Testis (tissue), 5 donors: ENCODE measurements at places on chromosomes 1 and 21. TPM values are rescaled to one million over a fixed set of nuclear protein-coding genes. Genes with fewer than 3 reads are reported as not detected.

Gene CYP2J2
- 3.1 TPM for total RNA-seq

DNA sequence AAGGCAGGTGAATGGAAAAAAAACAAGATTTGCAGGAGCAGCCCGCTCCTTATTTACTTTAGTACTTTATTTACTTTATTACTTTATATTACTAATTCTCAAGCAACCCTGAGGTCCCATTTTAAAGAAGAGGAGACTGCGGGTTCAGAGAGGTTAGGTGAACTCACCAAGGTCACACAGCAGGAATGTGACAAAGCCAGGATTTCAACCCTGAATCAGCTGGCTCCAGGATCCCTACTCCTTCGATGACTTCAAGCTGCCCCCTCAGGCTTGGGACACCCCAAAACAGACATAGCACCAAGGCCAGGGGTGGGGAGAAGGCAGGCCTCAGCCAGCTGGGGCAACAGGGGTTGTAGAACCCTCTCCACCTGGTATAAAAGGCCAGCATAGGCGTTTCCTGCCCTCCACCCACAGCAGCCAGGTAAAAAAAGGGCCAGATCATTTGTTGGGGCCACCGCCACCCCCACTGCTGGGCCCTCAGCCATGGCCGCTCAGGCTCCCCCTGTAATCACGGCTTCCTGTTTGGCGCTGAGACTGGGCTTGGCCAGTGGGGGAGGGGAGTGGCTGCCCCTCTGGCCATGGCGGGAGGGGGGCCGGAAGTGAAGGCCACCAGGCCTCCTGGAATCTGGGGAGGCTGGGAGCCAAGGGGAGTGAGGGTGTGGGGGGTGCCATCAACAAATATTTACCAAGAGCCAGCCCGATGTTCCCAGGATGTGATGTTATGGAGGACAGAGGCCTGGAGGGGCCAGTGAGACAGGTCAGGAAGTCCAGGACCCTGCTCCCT, 6.6 kb downstream of the SDC3 start:
- no peak overlapping the region for H3K27ac ChIP-seq
- H3K36me3 ChIP-seq: no peaks in the 10 kb centered on the region
- H3K4me3 ChIP-seq: no peak overlapping the region
- no peaks in the 10 kb centered on the region for H3K4me1 ChIP-seq
- DNase-seq: no peak

DNA sequence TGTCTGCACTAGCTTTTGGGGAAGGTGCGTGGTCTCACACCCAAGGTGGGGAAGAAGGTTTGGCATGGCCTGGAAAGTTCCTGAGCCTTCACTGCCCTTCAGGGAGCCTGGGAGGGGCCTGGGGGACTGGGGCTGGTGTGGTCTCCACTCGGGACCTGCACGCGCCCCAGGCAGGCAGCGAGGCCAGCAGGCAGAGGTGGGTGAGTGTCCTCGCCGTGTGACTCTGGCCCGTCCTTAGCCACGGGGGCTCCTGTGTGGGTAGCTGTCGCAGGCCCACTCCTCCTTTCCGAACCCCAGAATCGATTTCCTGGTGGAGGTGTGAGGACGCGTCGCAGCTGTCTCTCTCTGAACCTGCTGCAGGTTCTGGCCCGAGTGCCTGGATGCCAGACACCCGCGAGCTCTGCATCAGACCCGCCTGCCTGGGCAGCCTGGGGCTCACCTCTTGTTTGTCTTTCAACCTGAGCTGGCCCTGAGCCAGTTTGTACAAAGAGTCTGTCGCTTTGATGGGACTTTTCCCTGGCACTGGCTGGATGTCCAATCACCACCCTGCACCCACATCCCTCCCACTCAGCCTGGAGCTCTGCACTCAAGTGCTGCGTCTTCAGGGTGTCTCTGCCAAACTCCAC, 36.0 kb upstream of the SLC19A1 start:
- no peaks in the 10 kb centered on the region for H3K27me3 ChIP-seq
- peaks cover 13% of the 10 kb centered on the region for H3K4me1 ChIP-seq
- no peaks in the 10 kb centered on the region for H3K36me3 ChIP-seq
- DNase-seq: no peak
- no peak overlapping the region for H3K4me3 ChIP-seq

Gene FCMR
- 1.1 TPM for total RNA-seq

DNA sequence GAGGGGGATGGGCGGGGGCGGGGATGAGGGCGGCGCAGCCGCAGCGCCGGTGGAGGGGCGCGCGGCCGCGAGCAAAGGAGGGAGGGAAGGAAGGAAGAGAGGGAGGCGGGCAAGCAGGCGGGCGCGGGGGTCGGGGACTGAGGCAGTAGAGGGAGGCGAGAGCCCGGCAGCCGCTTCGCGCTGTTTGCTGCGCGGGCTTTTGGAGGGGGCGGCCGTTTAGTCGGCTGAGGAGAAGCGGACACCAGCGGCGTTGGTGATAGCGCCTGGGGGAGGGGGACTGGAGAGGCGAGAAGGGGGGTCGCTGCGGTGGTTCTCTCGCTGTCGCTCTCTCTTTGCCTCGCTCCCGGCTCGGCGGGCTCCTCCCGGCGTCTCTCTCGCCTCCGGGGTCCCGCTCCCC, at the start of gene HS2ST1:
HS2ST1 (plus strand) TSS at position 35 of the 397 bp plus-strand sequence.
- peaks cover 14% of the 10 kb centered on the region for H3K4me1 ChIP-seq
- peak within 1 kb of the TSS; percentile 89 for H3K4me3 ChIP-seq
- DNase-seq: no peak
- H3K36me3 ChIP-seq: no peaks in the 10 kb centered on the region

Gene KRTAP19-3
- total RNA-seq: not detected

Gene PRR9
- total RNA-seq: 0.31 TPM

DNA sequence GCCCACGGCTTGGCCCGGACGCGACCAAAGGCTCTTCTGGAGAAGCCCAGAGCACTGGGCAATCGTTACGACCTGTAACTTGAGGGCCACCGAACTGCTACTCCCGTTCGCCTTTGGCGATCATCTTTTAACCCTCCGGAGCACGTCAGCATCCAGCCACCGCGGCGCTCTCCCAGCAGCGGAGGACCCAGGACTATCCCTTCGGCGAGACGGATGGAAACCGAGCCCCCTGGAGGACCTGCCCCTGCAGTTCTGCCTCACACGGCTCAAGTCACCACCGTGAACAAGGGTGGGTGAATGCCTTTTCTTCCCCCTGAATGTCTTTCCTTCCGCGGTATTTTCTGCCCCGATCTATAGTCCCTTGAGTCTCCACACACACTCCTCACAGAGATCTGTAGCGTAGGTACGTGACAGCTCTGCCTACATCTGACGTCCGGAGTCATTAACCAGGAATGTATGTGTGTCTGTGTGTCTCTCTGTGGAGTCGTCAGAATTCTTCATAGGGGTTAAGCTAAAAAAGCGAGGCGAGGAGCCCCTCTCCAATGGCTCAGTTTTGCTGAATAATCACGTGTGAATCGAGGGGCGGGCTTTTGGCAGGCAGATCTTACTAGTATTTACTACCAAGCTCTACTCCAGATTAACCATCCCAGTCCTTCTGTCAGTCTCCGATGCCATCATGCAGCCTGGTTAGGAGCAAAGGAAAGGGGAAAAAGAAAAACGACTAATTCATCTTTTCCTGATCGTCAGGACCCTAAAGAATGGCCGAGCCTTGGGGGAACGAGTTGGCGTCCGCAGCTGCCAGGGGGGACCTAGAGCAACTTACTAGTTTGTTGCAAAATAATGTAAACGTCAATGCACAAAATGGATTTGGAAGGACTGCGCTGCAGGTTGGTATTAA, at the start of gene CDKN2C:
CDKN2C (plus strand) TSS at position 635 of the 898 bp plus-strand sequence; CDS start at position 759, 124 bp downstream.
- H3K27me3 ChIP-seq: no peaks in the 10 kb centered on the region
- peak; percentile 90 for DNase-seq
- peak within 1 kb of the TSS; percentile 85 for H3K27ac ChIP-seq
- H3K4me1 ChIP-seq: no peaks in the 10 kb centered on the region
- peak within 1 kb of the TSS; percentile 78 for H3K4me3 ChIP-seq
- no peaks in the 10 kb centered on the region for H3K36me3 ChIP-seq

- no peaks in the 10 kb centered on the region for H3K27me3 ChIP-seq
- no peak overlapping the region for H3K4me3 ChIP-seq
- no peaks in the 10 kb centered on the region for H3K4me1 ChIP-seq
- no peak overlapping the region for H3K27ac ChIP-seq
These were observed 50.2 kb downstream of the KCNN3 start for GRCh38 chr1:154819628-154820590.

DNA sequence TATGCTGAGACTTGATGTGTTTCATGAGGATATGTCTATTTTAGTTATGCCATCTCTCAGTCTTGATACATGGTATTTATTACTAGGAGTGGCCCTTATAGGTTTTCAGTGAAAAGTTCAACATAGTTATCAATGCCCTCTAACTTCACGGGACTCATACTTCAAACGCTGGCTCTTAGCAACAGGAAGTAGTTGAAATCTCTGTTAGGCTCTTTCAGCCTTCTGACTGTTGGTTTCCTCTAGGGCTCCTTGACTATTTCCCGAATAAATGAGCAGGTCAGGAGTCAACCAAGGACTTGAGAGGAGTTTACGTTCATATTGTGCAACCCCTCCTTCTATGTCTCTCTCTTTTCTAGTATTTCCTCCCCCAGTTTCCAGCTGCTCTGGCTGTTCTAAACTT, 141.8 kb downstream of the RGS7 start:
- DNase-seq: no peak
- no peaks in the 10 kb centered on the region for H3K27me3 ChIP-seq
- H3K27ac ChIP-seq: no peak overlapping the region
- no peaks in the 10 kb centered on the region for H3K4me1 ChIP-seq
- no peak overlapping the region for H3K4me3 ChIP-seq

DNA sequence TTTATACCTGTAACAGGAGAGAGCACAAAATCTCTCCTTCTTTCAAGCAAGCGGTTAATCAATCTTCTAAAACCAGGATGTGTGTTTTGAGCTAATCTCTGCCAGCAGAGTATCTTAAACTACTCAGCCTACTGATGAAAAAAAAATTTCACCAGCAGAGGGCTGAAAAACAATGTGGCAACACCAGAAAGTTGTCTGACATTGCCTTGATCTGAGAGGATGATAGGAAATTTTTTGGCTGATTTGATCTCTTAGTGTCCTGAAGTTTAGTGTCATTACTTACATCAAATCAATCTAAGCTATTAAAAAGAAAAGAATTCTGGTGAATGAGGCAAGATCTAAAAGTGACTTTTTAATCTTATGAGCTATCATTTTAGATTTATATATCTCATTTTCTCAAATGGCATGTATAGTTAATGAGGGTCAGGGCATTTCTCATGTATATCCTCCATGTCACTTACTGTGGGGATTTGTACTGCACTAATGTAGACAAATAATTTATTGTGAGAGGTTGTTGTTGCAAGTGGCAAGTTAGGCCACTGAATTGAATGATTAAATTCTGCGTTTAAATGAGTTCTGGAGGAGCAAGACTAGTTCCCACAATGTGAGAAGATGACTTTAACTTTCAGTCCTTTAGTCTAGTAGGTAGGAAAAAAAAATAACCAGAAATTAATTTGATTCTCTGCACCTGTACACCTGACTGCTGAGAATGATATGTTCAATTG, 10.9 kb downstream of the ADAMTS1 start:
- H3K4me1 ChIP-seq: no peaks in the 10 kb centered on the region
- no peaks in the 10 kb centered on the region for H3K36me3 ChIP-seq
- no peak overlapping the region for H3K27ac ChIP-seq
- DNase-seq: no peak
- H3K4me3 ChIP-seq: no peak overlapping the region

- H3K27me3 ChIP-seq: no peaks in the 10 kb centered on the region
- H3K27ac ChIP-seq: no peak overlapping the region
- DNase-seq: peak; percentile 54
- H3K4me1 ChIP-seq: no peaks in the 10 kb centered on the region
- H3K36me3 ChIP-seq: no peaks in the 10 kb centered on the region
These were observed 771 bp upstream of the RAD54L start for GRCh38 chr1:46246548-46247435.

- no peaks in the 10 kb centered on the region for H3K4me1 ChIP-seq
- H3K4me3 ChIP-seq: no peak overlapping the region
- H3K27ac ChIP-seq: no peak overlapping the region
- no peaks in the 10 kb centered on the region for H3K27me3 ChIP-seq
- DNase-seq: no peak
These were observed 397.9 kb upstream of the TMPRSS15 start for GRCh38 chr21:18801468-18801867.

- no peaks in the 10 kb centered on the region for H3K36me3 ChIP-seq
- no peak overlapping the region for H3K27ac ChIP-seq
- H3K4me1 ChIP-seq: peaks cover 1% of the 10 kb centered on the region
- no peak for DNase-seq
These were observed 25.2 kb downstream of the MAGI3 start for GRCh38 chr1:113415310-113416070.

DNA sequence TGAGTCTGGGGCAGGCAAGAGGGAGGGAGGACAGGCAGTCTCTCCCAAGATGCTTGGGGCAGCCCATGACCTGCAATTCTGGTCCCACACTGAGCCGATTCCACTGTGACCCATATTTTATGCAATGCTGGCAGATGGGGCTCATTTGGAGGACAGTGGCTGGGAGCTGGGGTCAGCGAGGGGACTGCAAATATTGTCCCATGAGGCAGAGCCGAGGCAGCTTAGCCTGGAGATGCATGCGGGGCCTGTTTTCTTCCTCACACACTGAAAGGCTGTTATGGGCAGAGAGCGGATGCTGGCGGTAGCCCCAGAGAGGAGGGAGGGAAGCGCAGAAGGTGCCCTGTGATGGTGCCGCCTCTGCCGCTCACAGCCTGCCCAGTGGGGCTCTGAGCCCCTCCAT, 128.5 kb upstream of the POU3F1 start:
- H3K4me1 ChIP-seq: no peaks in the 10 kb centered on the region
- H3K4me3 ChIP-seq: no peak overlapping the region
- no peaks in the 10 kb centered on the region for H3K36me3 ChIP-seq
- H3K27me3 ChIP-seq: no peaks in the 10 kb centered on the region
- no peak for DNase-seq
